Fibroblast of upper back skin (primary cell): ENCODE measurements at places on chromosomes 11 and 22.

DNA sequence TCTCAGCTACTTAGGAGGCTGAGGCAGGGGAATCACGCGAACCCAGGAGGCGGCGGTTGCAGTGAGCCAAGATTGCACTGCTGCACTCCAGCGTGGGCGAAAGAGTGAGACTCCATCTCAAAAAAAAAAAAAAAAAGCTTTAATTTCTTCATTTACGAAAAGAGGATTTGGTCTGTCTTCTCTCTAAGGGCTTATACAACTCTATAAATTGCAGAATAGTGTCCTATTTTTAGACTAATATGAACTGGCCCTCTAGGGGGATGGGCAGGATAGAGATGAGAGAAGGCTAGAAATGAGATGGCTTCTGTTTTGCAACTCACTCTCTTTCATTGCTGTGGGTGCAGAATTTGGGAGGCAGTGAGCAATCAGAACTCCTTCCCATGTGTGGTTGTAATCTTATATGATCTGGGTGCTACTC is 11.3 kb downstream of the MAML2 start:
- no peak for DNase-seq

DNA sequence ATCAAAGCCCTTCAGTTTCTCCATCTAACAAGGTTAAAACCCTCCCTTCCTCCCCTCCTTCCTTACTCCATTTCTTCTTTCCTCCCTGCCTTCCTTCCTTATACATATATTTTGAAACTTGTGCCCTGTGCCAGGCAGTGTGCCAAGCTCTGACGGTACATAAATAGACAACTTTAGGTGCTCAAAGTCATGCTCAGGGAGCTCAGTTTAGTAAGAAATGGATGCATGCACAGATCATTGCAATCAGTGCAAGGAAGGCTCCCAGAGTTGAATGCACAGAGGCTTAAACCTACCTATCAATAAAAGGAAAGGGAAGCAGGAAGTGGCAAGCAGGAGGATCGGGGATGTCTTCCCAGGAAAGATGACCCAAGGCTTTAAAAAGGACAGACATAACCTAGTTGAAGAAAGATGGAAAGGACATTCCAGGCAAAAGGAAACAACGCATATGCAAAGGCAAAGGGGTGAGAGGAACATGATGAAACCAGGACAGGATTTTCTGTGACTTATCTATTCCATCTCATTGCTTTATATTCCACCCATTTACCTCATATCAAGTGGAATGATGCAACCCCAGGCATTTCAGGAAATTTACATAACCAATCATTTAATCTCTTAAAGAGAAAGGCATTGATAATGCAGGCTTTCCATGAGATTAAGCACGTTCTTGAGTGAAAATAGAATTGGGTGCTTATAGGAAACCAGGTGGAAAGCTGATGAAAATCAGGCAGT is 13.2 kb downstream of the FZD4 start:
- DNase-seq = peak; percentile 37

- no peak for DNase-seq
Observed at GRCh38 chr11:36350137-36350513, 54.0 kb downstream of the PRR5L start.

DNA sequence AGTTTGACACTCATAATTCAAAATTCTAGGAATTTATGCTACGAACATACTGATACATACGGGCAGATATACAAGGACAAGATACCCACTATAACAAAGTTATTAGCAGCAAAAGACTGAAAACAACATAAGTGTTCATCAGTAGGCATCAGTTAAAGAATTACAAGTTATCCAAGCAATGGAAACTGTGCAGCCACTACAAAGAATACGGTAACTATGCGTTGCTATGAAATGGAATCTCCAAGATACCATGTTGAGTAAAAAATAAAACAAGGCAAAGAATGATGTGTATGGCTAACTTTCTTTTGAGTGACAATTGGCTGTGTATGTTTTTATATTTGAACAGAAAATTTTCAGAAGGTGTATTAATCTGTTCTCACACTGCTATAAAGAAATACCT is 151.7 kb downstream of the ADAMTS15 start:
- DNase-seq = peak; percentile 29

GRCh38 chr22:19121631-19122142 is 525 bp downstream of the DGCR2 start:
- DNase-seq = no peak
